ENCODE measurements at places on chromosomes 2 and 18. TPM values are rescaled to one million over a fixed set of nuclear protein-coding genes. Genes with fewer than 3 reads are reported as not detected.

GAL3ST2 gene
- total RNA-seq = not detected

ERFE gene
- 0.34 TPM for total RNA-seq

HNMT gene
- 1.4 TPM for total RNA-seq

TCF23 gene
- total RNA-seq = not detected

LIPG gene
- 1.9 TPM for total RNA-seq

SERPINB13 gene
- total RNA-seq = not detected

LRRTM1 gene
- not detected for total RNA-seq

CDH7 gene
- total RNA-seq = not detected

MFSD2B gene
- under 0.01 TPM for total RNA-seq

CDH19 gene
- total RNA-seq = not detected

PRSS56 gene
- not detected for total RNA-seq

CAPN13 gene
- total RNA-seq = not detected

FKBP1B gene
- 9.9 TPM for total RNA-seq

IL1B gene
- 0.14 TPM for total RNA-seq

CD8A gene
- 0.05 TPM for total RNA-seq

CRYGD gene
- total RNA-seq = not detected

TCF7L1 gene
- 8.5 TPM for total RNA-seq

HOXD4 gene
- total RNA-seq = 8.8 TPM

STK17B gene
- total RNA-seq = 12.3 TPM

TRABD2A gene
- 1.4 TPM for total RNA-seq
